ENCODE measurements at places on chromosomes 7 and 10.

DNA sequence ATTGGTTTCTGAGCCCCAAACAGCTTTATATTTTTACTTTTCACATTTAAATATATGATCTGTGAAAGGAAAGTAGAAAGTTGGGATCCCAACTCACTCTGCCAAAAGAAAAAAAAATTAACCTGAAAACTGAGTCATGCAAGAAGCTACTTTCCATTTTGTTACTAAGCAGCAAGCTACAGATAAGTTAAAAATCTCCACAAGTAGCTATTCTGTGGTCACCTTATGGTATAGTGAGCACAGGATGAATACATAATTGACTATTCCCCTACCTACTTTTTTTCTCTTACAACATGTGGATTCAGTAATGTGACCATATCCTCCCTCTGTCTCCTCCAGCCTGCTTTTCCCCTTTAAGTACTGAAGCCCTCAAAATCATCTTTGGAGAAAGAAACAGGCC is 30.3 kb upstream of the CREB3L2 start:
- no peak for DNase-seq

DNA sequence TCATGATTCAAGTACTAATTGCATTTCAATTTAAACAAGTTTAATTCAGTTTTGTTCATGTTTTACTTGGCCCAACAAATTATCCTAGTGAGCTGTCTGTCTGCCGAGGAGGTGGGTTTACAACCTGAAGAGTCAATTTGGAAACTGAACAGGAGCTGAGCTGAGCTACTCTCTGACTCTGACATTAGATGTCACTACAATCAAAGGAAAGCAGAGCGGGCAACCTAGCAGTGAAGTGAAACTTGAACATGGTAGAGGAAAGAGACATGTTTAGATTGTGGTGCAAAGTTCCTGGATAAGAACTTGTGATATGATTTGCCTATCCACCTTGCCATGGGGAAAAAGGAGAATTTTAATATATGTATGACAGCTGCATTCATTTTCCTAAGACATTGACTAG is 9.6 kb upstream of the AGR3 start:
- DNase-seq: no peak

GRCh38 chr10:27134371-27134770 is 19.8 kb downstream of the YME1L1 start:
- DNase-seq: no peak

DNA sequence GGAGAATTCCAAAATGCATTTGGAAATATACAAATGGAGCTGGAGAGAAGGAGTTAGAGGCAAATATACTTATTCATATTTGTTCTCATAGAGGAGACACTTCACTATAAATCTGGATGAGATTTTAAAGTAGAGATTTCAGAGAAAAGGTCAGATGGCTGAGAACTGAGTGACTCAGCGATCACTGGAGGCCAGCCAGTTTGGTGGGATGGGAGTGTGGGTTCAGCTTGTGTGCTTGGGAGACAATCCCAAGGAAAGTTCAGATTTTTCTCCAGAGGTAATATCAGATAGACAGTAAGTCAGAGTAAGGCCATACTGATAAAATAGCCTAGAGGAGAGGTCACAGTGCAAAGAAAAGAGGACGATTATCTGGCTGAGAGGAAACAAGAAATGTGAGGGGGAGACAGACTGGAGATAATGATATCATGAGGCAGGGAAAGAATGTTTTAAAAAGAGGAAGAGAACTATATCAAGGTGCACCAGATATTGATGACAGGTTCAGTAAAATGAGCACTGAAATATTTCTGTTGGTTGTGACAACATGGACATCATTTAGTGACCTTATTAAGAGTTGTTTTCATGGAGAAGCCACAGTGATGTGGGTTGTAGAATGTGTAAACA is 67.0 kb downstream of the MDFIC start:
- DNase-seq: no peak

DNA sequence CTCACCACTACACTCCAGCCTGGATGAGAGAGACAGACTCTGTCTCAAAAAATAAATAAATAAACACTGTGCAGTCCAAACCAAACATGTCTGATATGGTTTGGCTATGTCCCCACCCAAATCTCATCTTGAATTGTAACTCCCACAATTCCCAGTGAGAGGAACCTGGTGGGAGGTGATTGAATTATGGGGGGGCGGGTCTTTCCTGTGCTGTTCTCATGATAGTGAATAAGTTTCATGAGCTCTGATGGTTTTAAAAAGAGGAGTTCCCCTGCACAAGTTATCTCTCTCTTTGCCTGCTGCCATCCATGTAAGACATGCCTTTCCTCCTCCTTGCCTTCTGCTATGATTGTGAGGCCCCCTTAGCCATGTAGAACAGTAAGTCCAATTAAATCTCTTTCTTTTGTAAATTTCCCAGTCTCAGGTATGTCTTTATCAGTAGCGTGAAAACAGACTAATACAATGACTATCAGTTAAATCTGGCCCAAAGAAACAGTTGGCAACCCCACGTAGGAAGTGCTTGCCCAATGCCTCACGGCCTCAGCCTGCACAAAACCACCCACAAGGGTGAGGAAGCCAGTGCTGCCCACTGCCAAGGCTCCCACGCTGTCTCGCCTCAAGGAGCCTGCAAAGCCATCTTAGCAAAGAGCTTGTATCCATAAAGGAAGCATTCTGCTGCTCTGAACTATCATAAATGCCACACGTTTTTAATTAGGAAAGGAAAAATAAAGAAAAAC is 64.7 kb downstream of the PIK3AP1 start:
- no peak for DNase-seq

GRCh38 chr10:26725837-26726727 is 28.6 kb downstream of the PDSS1 start:
- peak; percentile 19 for DNase-seq

DNA sequence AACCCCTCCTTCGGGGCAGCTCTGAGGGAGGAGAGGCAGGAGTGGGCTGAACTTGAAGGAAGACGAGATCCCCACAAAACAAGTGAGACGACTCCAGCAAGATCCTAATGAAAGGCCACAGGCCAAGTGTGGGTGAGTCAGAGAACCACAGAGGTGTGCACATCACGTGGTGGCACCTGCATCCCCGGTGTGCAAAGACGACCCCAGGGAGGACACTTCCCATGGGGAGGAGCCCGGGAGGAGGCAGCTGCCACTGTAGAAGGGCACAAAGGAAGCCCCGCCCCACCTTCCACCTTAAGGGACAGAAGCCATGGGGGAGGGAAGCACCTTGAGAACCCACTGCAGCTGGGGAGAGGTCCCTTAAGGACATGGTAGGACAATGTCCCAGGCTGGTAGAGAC is 45.7 kb downstream of the ESYT2 start:
- DNase-seq: no peak

DNA sequence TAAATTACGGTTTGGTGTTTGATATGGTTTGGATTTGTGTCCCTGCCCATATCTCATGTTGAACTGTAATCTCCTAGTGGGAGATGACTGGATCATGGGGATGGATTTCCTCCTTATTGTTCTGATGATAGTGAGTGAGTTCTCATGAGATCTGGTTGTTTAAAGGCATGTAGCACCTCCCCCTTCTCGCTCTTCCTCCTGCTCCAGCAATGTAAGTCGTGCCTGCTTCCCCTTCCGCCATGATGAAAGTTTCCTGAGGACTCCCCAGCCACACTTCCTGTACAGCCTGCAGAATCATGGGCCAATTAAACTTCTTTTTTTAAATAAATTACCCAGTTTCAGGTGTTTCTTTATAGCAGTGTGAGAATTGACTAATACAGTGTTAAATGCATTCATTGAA is 116.6 kb downstream of the DOCK4 start:
- no peak for DNase-seq

DNA sequence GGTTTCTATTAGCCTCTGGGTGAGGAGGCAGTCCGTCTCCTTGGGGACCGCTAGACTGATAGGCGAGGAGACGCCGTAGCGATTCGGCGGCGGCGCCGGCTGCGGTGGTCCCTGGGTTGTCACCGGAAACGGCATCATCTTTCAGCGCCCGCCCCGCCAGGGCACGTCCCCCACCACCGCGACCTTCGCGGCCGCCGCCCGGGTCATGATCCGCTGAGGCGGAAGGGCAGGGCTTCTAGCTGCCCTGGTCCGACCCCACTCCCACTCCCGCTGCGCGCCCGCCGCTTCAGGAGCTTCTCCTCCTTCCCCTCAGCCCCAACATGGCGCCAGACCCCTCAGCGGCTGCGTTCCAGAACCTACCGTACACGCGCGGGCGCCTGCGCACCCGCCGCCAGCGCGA is at the start of gene PAPOLB:
TSS of gene PAPOLB (minus strand) at position 358 of the 400 bp plus-strand sequence. CDS start at position 138, 220 bp downstream.
- no peak for DNase-seq
